ENCODE measurements at places on chromosomes 4 and X.
A peak's percentile ranks its signal among the peaks of the same experiment; 100 is the strongest.

GRCh38 chr4:39375478-39375877 lies 9.3 kb upstream of the RFC1 start:
- no peak for DNase-seq

DNA sequence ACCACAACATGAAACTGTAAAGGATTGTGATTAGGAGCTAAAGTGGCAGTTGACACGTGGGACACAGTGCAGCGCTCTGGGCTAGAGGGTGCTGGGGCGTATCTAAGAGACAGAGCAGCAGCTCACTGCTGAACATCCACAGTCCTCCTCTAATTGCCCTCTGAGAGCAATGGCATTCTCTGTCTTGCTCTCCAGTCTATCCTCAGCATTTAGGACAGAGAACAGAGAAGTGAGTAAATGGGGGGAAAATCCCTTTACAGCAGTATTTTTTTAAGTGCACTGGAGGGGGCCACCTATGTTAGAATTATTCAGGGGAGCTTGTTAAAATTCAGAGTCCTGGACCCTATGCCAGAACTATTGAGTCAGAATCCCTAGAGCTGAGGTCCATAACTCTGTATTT lies 4.2 kb upstream of the TMEM154 start:
- DNase-seq = no peak

DNA sequence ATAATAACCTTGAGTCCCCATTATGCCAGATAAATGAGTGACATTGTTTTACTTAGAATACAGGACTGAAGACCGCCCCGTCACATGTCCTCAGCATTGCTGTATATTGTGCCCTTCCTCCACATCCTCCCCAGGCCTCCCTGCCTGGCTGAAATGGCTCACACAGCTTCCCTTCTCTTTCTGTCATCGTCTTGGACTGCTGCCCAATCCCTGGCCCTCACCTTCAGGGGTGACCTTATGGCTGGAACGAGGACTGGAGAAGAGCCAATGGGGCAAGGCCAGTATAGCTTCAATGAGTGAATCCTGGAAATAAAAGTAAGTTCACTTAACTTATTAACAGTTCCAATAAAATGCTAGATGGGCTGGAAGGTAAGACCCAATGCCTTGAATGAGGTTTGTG lies 2.7 kb downstream of the KCNE5 start:
- DNase-seq = no peak

GRCh38 chr4:147198411-147199051 lies 252.9 kb upstream of the TTC29 start:
- DNase-seq = no peak

GRCh38 chrX:97389761-97390192 lies 506.1 kb downstream of the RPA4 start:
- DNase-seq = peak; percentile 51

DNA sequence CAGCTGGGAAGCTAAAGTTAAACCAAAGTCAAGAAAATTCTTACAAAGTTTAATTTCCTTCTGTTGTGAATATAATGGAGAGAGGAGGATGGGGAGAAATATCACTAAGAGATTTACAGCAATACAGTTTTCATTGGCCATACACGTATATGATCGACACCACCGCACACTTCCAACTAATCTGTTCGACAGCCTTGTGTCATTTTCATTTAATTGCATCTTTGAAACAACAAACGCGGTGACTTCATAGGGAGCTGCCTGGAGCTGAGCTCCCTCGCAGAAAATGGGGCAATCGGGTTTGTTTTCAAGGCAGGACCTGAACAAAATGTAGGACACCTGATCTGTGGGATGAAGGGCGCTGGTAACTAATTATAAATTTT lies 1.3 kb downstream of the PTPN13 start:
- peak; percentile 62 for DNase-seq

DNA sequence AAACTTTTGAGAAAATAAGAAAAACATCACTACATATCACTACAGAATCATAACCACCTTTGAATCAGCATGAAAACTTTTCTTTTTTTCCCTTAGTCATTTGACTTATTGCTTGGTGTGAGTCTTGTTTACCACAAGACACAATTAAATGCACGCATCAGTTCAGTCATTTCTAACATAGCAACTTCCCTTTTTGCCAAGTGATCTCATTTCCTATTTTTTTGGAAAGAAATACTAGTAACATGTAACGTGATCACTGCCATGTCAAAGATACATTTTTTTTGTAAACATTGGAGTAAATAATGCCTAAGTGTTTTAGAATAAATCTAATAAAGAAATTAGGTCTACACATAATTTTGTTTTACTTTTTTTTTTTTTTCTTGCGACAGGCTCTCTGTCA lies 5.1 kb upstream of the CXCL8 start:
- DNase-seq = no peak

DNA sequence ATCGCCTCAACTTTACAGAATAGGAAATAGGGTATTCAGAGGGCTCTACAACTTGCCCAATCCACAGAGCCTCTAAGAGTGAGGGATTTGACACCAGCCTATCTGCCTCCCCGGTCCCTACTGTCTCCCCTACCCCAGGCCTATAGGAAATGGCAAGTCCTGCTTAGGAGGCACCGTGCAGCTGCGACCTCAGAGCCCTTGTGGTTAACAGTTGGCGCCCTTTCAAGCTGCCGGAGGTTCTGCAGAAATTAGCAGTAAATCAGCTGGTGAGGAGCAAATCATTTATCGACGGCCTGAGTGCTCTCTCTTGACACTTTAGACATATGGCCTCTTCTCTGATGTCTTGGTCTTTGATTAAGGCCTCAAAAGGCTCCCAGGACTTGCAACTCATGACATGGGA lies 96.9 kb downstream of the CLNK start:
- no peak for DNase-seq

DNA sequence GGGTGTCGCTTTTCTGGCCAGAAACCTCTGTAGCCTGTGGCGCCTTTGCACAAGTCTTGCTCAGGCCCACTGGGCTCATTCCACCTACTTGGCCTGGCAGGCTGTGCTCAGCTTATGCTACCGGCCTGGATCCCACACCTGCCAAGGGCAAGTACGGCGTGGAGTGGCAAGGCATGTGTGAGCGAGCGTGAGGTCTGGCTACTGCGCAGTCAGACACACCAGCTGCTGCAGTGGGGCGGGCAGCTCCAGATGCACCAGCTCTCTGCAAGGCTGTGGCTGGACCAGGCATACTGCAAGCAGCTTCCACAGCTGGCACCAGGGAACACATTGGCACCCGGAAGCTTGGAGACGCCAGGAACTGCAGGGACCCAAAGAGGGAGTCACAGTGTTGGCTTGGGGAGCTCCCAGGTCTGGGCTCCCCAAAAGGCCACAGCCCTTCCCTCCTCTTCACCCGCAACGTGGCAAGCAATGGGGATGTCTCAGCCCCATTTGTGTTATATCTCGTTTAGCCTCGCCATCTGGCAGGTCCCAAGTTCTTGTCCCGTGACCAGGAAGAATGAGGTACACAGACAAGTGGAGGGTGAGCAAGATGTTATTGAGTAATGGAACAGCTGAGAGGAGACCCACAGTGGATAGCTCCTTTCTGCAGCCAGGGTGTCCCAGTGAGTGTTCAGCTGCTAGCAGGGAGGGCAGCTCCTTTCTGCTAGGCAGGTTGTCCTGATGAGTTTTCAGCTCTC lies 3.8 kb upstream of the FBXW7 start:
- DNase-seq = no peak

GRCh38 chr4:110748071-110748470 lies 125.2 kb upstream of the PITX2 start:
- no peak for DNase-seq

GRCh38 chr4:113043591-113043990 lies 5.9 kb upstream of the ANK2 start:
- DNase-seq = no peak

Data from MCF 10A (cell line).